ENCODE measurements at places on chromosomes 6 and 20.

DNA sequence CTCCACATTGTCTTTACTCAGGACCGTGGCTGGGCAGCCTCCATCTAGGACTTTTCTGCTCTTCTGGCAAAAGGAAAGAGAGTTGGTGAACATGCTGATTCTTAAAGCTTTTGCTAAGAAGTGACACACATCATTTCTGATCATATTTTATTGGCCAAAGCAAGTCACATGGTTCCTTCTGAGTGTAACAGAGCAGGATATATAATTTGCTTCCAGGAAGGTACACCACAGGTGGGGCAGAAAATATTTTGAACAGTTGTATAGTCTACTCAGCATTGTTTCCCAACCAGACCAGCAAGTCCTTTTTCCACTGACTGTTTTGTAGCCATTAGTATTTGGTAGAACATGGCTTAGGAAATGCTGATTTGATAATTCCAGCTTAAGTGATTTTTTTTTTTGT, 73.5 kb downstream of the AKAP7 start:
- no peak overlapping the region for H3K27ac ChIP-seq
- H3K27me3 ChIP-seq: no peaks in the 10 kb centered on the region
- peaks cover 4% of the 10 kb centered on the region for H3K36me3 ChIP-seq
- peaks cover 8% of the 10 kb centered on the region for H3K4me1 ChIP-seq
- DNase-seq: no peak
- H3K4me3 ChIP-seq: no peak overlapping the region

GRCh38 chr6:158536891-158537798, 22.7 kb upstream of the TMEM181 start:
- H3K27ac ChIP-seq: no peak overlapping the region
- DNase-seq: no peak
- peaks cover 1% of the 10 kb centered on the region for H3K36me3 ChIP-seq
- H3K4me3 ChIP-seq: peak overlapping the region; percentile 3
- H3K27me3 ChIP-seq: peaks cover 27% of the 10 kb centered on the region

DNA sequence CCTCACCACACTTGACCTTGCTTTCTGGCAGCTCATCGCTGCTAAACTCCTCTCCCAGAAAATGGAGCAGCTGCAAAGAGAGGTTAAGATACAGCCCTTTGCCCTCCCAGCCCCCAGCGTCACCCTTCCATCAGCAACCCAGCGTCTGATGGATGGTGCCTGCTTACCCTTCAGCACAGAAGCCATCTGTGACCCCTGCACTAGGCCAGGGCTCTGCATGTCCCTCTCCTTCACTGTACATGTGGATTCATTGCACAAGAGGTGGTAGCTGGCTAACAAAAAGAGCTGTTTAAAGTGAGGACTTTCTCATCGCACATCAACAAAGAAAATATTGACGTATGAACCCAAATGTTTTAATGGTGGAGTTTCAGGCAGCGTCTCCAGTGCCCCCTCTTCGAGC, 12.3 kb downstream of the LBP start:
- no peaks in the 10 kb centered on the region for H3K36me3 ChIP-seq
- H3K4me3 ChIP-seq: no peak overlapping the region
- H3K27ac ChIP-seq: no peak overlapping the region
- no peak for DNase-seq
- H3K4me1 ChIP-seq: peaks cover 9% of the 10 kb centered on the region
- peaks cover 2% of the 10 kb centered on the region for H3K27me3 ChIP-seq

- H3K36me3 ChIP-seq: peaks cover 21% of the 10 kb centered on the region
- no peak overlapping the region for H3K27ac ChIP-seq
- no peaks in the 10 kb centered on the region for H3K27me3 ChIP-seq
- H3K4me1 ChIP-seq: peaks cover 26% of the 10 kb centered on the region
- DNase-seq: no peak
- H3K4me3 ChIP-seq: no peak overlapping the region
Measured at GRCh38 chr6:170554796-170555137, 598 bp downstream of the TBP start.

DNA sequence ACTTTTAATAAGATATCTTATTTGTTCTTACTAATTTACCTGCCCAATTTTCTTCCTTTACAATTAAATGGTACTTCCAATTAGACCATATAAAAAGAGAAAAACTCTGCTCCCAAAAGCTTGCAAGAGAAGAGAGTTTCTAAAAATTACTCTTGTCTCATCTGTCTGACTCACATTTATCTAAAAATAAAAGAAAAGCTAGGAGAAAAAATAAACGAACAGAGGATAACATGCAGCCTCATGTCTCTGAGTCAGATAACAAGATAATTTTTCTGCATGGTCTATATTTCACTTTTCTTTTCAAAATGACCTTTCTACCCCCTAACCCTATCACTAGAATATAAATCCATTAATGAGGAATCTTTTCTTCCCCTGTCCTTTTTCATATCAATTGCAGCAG, 127.2 kb upstream of the TCF21 start:
- H3K4me1 ChIP-seq: no peaks in the 10 kb centered on the region
- peaks cover 4% of the 10 kb centered on the region for H3K27me3 ChIP-seq
- no peaks in the 10 kb centered on the region for H3K36me3 ChIP-seq
- H3K4me3 ChIP-seq: no peak overlapping the region

Measured in memory B cell (primary cell).